ENCODE measurements at places on chromosomes 4 and X.

DNA sequence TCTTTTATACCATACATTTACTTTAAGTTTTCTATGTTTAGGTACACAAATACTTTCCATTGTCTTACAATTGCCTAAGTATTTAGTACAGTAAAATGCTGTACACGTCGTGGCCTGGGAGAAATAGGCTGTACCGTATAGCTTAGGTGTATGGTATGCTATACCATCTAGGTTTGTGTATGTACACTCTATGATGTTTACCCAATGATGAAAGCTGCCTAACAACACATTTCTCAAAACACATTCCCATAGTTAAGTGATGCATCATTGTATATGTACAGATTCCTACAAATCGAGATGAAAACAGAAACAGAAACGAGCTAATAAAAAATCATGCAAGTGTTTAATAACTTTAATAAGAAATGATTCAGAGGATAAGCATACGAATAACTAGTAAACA, 51.6 kb downstream of the SPANXA2 start:
- DNase-seq: no peak

GRCh38 chr4:41681054-41681453, 67.5 kb downstream of the PHOX2B start:
- no peak for DNase-seq

DNA sequence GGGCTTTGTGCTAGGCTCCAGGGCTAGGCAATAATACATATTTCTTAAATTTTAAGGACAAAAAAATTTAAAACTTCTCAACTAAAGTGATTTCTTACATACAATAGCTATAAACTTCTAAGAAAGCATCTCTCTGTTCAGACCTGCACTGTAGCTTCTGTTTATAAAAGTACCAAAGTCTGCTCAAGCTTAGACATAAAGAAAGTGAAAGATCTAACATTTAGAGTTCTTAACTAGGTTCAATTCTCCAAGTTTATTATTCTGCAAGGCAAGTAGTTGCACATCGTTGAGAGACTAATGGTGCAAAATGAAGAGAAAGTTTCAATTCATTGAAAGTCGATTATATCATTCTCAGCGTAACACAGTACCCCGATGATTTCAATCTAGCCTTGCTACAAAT, 857.4 kb upstream of the HTR2C start:
- no peak for DNase-seq

DNA sequence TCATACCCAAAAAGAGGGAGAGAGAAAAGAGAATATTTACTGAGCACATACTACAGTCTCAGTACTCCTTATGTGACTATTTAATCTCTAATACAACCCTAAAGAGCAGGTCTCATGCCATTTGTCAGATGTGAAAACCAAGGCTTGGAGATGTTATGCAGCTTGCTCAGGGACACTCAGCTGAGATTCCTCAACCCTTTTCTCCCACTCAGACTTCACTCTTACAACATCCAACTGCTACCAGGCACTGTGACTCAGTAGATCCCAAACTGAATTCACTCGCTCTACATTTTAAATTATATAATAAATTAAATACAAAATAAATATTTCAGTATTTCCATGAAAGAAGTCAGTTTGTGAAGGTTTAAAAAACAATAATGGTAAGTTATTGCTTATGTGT, 53.7 kb downstream of the TSPAN5 start:
- no peak for DNase-seq

GRCh38 chr4:164606478-164606877, 147.5 kb upstream of the SMIM31 start:
- DNase-seq: no peak

DNA sequence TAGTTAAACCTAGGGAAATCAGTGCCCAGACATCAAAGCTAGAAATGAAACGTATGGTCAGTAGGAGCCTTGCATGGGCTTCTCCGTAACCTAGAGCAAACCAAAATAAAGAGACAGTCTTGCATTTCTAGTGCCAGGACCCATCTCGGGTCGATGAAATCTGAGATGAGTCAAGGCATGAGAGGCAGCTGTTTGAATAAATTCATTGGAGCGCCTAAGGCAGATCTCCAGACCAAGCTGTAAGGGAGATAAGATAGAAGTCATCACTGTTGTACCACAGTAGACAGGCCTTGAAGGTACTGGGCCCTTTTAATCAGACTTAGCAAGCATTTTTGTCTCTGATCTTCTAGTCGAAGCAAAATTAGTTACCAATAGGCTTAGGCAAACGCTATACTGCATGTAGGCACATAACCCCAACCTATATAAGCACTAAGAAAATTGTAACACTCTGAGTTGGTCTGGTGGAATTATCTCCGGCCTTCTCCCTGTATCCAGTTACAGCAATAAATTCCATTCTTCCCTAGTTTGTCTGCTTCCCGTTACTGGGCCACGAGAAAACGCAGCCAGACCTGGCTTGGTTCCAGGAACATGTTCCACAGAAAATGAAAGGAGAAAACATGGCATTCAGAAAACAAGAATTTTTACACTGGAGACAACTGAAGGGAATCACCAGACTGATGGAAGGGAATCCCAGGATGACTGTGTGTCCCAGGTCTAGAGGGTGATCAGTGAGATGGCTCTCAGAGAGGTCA, 21.1 kb upstream of the PAPSS1 start:
- DNase-seq: no peak

DNA sequence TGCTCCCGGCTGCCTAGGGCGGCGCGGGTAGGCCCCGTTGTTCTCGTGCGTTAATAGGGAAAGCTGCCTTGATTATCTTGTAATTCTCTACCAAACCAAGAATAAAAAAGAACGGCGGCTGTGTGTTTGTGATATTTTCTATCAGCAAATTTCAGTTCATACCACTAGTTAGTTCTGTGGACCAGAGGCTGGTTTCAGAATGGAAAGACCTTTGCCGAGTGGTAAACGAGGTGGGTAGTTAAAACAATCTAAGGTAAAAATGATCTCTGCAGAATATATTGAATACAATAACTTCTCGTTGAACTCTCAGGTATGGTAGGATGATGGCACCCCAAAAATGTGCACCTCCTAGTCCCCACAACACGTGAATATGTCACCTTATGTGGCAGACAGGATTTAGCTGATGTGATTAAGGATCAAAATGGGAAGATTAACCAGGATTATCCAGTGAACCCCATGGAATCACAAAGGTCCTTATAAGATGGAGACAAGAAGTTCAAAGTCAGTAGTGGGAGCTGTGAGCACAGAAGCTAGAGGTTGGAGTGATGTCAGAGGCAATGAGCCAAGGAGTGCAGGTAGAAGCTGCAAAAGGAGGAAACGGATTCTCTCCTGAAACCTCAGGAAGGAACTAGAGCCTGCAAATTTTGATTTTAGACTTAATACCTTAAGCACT, 574 bp upstream of the CFAP97 start:
- peak; percentile 30 for DNase-seq

- peak; percentile 44 for DNase-seq
These were observed 217.3 kb upstream of the TAPT1 start for GRCh38 chr4:16443504-16444088.

DNA sequence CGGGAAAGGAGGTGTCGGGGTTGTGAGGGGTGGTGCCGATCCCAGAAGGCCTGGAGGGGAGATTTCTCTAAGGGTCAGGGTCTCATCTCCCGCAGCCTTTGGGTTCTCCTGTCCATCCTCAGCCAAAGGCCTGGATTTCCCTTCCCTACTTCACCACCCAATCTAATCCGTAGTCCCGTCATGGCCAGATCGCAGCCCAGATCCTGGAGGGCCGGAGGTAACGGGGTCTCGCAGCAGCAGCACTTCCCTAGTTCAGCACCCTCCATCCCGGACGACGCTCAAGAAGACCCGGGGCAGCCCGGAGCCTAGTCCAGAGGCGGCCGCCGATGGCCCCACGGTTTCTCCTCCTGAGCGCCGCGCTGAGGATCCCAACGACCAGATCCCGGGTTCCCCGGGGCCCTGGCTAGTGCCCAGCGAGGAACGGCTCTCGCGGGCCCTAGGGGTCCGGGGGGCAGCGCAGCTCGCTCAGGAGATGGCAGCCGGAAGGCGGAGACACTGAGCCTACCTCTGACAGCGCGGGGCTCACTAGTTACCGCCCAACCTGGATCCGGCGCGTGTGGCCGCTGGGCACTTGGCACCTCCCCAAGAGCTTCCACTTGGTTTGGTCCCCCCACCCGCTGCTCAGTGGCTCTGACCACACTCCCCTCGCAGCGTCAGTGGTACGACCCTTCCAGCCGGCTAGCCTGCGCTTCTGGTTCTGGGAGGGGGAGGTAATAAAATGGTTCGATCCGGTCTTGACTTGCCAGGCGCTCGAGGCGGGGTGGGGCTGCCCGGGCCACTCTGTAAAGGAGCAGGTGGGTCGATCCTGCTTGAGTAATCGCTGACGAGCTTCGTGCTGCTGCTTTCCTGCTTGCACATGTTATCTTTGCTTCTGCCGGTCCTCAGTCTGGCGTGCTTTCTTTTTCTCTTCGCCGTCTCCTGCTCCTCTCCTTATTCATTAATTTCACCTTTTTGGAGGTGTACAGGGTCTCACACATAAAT, 3.6 kb downstream of the MAGIX start:
- DNase-seq: peak; percentile 63

- DNase-seq: no peak
These were observed 61.9 kb upstream of the LAS1L start for GRCh38 chrX:65596270-65597034.

GRCh38 chr4:96887857-96888256, 1048.0 kb downstream of the PDHA2 start:
- no peak for DNase-seq

DNA sequence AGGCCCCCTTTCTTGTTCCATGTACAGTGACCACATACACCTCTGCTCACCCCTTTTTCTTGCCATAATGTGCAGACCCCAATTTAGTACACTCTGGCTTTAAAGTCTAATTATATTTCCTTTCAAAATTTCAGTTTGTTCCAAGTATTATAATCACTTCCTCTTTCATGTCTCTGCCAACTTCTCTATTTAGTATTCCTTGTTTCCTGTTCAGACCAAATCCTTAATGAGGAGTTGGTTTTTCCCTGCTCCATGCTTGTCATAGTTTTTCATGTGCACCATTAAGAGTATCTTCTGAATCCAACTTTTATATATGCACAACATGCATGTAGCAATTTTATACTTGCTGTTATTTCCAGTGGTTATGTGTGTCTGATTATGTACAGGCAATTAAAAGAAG, 32.3 kb downstream of the USP53 start:
- DNase-seq: no peak

GRCh38 chrX:102593367-102593766, 5.9 kb upstream of the ARMCX5 start:
- no peak for DNase-seq

DNA sequence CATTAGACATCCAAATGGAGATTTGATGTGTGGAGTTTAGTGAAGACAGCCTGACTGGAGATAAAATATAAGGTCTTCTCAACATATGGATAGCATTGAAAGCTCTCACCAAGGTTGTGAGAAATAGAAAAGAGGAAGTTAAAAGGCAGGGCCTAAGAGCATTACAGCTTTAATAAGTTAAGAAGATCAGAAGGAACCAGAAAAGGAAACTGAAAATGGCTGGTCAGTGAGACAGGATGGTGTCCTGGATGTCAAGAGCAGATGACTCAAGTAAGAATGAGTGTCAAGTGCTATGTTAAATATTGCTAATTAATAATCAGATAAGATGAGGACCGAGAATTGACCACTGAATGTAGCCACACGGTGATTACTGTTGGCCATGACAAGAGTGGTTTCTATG, 642.9 kb downstream of the STPG2 start:
- DNase-seq: no peak

DNA sequence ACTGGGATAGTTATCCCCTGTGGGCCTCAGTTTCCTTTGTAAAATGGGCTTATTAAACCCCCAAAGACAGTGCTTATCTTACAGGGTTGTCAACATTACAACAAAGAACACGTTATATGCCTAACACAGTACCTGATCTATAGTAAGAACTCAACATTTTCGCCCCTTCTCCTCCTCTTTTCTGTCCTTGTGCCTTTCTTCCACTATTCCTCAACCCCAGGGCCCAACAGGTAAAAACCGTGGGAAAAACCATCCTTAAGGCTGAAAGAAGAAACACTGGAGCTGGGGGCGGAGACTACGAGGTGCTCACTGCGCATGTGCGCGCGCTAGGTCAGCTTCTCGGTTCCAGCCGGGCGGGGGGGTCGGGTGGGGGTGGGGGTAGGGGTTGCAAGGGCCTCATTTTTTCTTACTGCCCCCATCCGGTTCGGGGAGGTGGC, 426 bp upstream of the XIAP start:
- DNase-seq: no peak

DNA sequence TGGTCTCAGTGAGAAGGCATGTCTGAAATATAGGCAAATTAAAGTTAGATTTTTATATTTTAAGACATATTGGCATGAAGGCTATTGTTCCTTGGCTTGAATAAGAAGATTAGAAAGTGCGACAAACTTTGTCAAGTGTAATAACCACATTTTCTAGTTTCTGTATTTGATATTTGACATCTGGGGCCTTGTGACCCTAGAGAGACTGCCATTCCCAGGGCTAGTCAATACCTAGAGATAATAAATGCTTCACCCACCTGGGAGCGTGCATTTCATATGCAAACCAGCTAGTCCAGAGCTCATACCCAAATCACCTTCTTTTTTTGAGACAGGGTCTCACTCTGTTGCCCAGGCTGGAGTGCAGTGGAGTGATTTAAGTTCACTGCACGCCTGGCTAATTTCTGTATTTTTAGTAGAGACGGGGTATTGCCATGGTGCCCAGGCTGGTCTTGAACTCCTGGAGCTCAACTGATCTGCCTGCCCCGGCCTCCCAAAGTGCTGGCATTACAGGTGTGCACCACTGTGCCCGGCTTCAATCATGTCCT, 62.6 kb downstream of the COQ2 start:
- peak; percentile 47 for DNase-seq

GRCh38 chr4:41070516-41071281, 143.6 kb downstream of the APBB2 start:
- DNase-seq: no peak

GRCh38 chrX:13069771-13070416, 25.5 kb upstream of the FAM9C start:
- DNase-seq: no peak

GRCh38 chrX:25144043-25144940, 128.5 kb upstream of the ARX start:
- DNase-seq: peak; percentile 1

GRCh38 chr4:37268319-37268718, 23.8 kb downstream of the NWD2 start:
- DNase-seq: no peak
